T-cell (primary cell): ENCODE measurements at places on chromosomes 3 and 15.

DNA sequence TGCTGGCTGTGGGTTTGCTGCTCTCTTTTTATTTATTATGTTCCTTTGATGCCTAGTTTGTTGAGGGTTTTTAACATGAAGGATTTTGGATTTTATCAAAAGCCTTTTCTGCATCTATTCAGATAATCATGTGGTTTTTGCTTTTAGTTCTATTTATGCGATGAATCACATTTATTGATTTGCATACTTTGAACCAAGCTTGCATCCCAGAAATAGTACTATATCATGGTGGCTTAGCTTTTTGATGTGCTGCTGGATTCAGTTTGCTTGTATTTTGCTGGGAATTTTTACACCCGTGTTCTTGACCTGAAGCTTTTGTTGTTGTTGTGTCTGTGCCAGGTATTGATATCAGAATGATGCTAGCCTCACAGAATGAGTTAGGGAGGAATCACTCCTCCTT, 48.4 kb downstream of the MCTP2 start:
- no peak for DNase-seq

DNA sequence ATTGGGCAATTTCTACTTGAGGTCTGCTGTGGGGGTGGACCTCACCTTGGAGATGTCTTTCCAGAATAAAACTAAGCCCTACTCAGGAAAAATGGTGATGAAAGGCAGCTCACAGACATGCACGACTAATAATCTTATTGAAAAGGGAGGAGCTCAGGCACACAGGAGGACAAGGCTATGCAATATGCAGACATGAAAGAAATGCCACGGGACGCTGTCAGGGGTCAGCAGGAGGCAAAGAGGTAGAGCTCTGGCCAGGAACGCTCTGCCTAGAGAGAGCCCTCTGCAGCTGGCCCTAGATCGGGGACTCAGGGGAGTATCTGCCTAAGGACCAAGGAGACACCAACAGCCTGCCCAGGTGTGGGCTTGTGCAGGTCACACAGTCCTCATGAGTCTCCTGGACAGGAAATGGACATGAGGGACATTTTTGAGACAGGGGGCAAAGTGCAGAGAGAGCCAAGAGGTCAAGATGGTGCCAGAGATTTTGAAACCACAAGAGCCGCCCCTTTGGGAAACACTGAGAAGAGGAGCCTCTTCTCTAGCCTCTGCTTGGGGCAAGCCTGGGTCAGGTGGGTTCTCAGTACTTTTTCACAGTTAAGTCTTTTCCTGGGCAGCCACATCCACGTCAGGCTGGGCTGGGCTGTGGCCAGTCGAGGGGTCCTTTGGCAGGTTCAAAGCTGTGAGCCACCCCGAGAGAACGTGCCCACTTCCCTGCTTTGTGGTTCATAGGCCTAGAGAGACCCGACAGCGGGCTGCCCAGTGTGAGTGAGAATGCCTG, 23.2 kb downstream of the EAF1 start:
- DNase-seq: no peak

DNA sequence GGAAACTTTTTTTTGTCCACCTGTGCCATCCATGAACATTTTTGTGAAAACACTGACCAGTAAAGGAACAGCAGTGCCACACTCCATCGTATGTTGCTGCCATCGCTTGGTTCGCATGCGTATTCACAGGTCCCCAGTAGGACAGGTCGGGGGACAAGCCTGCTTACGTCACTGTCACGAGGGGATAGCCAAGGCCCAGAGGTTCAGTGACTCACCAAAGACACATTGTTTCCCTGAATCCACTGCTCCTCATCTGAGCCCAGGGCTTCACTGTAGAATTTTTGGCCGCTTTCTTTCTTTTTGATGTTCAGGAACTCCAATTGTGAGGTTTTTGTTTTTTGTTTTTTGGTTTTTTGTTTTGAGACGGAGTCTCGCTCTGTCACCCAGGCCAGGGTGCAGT, 5.9 kb downstream of the ADPRH start:
- no peak for DNase-seq

DNA sequence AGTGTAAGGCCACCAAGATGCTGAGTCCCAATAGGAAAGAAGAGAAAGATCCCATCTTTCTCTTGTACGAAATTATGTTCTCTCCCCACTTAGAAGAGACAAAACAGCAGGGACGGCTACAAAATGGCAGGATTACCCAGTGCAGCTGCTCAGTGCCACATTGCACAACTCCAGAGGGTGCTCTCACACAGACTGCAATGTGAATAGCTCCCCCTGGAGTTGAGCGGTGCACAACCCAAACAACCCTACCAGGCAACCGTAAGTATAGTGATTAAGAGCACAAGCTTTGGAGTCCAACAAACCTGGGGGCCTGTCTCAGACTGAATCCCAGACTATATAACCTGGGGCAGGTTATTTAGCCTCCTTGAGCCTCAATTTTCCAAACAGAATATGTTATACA, 3.1 kb upstream of the BHLHE40 start:
- no peak for DNase-seq

DNA sequence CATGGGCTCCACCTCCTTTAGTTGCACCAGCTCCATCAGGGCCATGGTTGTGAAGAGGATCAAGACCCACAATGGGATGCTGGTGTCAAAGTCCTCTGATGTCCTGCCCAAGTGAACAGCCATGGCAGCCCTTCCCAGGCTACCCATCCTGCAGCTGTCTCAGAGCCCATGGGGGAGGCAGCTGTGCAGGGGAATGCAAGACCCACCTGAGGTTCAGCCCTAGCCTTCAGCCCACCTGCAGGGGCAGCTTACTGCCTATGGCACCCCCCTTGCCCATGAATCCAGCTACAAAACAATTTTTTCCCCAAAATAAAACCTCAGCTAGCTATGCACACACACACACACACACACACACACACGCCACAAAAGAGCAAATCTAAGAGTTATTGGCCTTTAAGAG, 48.2 kb upstream of the POU1F1 start:
- DNase-seq: no peak

- DNase-seq: peak; percentile 16
These were observed 2.5 kb upstream of the EFCC1 start for GRCh38 chr3:128998561-128998960.

DNA sequence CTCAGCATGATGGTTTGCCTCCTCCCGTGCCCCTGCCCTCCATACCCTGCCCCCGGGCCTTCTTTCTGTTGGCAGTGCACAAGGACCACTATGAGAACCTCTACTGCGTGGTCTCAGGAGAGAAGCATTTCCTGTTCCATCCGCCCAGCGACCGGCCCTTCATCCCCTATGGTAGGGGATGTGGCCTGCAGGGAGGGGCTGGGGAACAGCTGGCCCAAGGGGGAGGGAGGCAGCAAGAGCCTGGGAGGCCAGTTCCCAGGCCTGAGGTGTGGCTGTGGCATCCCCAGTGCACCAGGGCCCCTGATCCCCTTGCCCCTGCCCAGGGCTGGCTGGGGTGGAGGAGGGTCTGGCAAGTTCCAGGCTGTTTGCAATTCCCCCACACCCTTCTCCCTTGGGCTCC, 2.6 kb upstream of the PLA2G4B start:
- no peak for DNase-seq

DNA sequence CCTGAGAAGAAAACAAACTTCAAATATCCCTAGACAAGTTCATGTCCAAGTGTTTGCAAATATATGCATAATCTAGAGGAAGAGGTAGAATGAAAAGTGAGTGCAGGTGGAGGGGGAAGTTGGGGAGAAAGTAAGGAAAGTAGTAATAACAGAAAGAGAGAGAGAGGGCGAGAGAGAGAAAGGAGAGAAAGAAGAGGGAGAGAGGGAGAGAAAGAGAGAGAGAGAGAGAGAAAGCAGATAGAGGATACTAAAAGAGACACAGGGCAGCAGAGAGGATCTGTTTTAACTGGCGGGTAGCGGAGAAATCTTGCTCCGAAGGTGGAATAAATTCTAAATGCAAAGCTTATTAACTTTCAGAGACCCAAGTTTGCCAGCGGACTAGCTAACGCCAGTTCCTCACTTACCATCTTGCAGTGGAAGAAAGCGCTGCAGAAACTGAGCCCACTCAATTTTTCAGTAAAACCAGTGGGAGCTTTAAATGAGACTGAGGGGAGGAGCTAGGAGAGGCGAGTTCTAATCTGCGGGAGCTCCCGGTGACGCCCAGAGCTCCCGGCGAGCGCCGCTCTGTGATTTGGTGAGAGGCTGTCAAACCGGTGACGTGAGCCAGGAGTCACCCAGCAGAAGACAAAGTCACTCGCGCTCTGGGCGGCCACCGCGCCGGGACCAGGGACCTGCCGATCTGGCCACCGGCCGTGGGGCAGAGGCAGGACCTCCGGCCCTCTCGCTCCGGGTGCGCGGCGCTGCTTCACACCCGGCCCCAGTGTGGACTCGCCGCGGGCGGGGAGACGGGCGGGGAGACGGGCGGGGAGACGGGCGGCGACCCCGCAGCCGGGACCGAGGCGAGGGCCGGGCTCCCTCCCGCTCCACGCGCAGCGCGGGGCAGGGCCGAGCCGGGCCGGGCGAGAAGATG, at the start of gene GMNC:
Gene GMNC (minus strand): TSS at position 486 of the 910 bp plus-strand sequence. CDS start 79 bp downstream, at position 407.
- DNase-seq: no peak

DNA sequence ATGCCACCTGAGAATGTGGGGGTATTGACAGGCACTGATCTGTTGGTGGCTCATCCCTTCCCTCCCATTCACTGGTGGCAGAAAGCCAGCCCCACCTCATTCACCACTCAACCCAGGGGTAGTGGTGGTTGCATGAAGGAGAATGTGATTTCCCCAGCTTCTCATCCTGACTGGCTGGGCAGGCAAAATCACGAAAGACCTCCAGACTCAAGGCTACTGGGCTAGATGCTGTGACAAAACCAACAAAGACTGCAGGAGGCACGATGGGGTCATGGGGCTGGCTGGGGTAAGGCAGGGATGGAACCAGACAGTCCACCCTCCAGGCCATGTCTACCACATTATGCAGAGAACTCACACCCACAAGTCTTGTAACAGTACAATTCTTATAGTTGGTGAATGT, 33.9 kb downstream of the FSTL1 start:
- DNase-seq: no peak

- DNase-seq: no peak
These were observed 12.4 kb downstream of the ISG20 start for GRCh38 chr15:88651136-88651732.

GRCh38 chr15:58694641-58695398, 54.7 kb downstream of the ADAM10 start:
- no peak for DNase-seq

GRCh38 chr3:9102240-9102981, 139.1 kb upstream of the RAD18 start:
- no peak for DNase-seq

DNA sequence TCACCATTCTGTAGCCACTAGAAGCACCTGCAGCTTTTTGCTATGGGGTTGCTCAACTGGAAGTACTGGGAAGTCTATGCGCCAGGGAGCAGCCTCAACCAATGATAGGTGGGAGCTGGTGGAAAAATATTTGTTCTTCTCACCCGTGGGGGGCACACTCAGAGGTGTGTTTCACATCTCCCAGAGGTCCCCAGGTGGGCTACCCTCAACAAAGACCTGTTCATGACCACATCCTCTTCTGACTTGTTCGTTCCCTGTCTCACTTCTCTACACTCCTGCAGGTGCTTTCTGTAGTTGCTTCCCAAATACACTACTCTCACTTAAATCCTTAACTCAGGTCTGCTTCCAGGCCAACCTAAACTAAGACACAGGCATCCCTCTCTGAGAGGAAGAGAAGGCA, 3.6 kb downstream of the CAMP start:
- DNase-seq: no peak

DNA sequence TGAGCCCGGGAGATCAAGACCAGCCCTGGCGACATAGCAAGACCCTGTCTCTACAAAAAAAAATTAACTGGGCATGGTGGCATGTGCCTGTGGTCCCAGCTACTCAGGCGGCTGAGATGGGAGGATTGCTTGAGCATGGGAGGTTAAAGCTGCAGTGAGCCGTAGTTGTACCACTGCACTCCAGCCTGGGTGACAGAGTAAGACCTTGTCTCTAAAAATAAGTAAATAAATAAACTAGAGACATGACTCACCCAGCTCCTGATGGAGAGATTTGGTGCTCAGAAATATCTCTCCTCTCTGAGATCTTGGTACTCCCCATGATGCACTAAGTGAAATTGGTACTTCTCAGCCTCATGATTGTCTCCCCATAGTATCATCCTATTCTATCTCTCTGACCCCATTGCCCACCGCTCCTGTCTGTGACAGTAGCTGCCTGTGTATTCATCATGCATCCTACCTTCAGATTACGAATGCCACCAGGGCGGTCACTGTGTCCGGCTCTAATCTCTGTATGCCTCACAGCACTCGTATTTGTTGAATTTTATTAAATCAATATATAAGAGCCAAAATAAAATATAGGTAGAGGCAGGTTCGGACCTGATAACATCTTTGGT, 50.9 kb downstream of the ABHD2 start:
- no peak for DNase-seq

DNA sequence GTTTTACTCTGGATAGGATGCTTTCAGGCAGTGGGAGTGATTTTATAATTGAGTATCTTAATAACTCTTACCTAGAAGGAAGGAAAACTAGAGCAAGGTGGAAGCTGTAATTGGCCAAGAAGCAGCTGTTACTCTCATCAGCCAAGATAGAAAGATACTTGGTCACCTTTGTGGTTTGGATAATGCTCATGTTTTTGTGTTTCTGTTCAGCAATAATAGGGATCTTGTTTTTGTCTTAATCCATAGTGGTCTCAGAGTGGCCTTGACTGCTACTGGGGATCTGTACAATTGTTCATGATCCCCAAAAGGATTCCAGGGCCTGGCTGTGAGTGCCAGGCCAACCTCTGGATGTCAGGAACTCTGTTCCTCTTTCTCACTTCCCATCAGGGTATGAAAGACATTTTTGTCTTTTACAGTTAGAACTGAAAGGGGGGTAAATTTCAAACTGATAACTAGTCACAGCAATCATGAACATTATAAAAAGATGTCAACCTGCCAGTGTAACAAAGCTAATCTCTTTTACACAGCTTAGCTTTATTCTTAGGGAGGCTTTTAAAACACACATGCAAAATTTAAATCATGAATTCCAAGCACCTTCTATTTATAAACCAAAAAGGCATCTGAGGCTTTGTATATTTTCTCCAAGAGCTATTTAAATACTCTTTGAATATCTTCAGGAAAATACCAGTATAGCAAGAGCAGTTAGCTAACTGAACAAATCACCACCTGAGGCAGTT, 6.0 kb downstream of the UBL7 start:
- DNase-seq: no peak
